ENCODE measurements at places on chromosomes 7 and 10.

DNA sequence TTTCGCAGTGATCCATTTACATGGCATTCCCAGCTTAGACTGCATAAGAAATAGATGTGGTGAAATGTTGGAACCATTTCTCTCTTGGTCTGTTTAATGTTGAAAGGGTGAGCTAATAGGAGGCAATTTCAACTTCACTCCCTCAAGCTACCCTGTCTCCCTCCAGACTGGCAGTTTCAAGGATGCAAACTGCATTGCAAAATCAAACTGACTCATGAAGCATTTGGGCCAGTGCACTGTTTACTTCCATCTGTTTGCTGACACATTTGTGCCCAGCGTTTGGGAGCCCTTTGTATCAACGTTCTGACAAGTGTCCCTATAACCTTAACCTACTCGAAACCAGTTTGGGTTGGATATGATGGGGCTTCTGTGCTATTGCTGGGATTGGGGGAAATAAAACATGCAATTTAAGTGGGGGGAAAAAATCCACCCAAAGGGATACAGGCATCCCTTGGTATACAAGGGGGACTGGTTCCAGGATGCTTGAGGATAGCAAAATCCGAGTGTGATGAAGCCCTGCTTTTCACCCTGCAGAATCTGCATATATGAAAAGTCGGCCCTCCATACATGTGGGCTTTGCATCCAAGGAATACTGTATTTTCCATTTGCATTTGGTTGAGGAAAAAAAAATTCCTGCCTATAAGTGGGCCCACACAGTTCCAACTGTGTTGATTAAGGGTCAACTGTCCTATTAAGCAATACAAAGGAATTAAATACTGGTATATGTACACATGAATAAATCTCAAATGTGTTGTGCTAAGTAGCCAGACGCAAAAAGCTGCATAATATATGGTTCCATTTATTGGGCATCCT is 15.6 kb downstream of the RHEB start:
- DNase-seq, result peak; percentile 73

DNA sequence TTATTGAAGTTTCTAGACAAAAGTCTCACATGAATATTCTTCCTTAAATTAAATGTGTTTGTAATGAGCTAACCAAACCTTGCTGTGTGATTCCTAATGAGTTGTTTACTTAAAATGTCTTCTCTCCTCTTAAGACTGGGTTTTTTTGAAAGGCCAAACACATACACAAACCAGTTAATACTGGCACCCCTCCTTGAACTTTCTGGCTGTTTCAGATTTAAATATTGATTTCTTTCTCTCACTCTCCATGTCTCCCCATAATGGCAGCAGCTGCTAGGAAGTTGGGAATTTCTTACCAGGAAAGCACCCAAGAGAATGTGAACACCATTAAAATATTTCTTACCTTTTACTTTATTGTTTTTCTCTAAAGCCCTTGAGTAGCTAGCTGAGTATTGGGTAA is 11.4 kb upstream of the PTN start:
- DNase-seq, result no peak

DNA sequence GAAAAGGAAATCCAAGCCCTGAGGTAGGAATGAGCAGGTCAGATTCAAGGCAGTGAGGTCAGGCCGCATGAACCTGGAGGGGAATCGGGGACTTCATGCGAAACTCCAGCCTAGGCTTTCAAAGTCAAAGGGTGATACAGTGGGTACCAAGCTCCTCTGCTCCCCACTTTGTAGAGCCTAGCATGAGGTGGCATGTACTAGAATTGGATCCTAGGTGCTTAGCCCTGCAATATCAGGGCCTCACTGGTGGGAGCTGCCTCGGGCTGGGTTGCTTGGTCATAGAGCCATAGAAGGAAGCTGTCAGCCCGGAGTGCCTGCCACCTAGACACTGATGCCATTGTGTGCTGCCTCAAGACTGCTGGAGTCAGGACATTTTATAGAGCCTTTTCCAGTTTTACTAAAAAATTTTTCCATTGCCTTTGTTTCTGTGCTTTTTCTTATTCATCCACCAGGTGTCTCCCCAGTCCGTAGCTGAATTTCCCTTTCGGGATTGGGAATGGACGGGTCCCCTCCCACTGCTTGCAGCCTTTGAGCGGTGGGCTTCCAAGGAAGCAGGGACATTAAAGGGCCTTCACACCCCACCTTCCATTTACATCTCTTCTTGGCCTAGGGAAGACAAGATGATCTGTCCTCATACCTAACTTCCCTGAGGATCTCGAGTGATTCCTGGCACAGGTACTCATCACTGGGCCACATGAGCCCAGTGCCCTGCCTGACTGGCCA is 5.5 kb upstream of the LZTS2 start:
- DNase-seq, result no peak

DNA sequence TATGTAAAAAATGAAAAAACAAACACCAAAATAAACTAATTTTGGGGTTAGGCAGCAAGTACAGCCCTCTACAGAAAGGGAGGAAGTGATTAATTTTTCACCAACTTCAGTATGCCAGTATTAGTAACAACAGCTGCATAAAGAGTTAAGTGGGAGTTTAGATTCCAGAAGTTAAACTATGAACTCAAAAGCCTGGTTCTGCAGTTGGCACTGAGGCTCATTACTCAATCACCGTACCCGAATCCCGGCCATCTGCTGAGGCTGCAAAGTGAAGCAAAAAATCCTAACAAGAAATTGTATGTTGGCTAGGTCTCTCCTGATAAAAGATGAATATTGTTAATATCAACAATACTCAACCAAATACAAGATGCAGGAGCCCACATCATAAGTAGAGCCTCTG is 4.0 kb downstream of the NUDT5 start:
- no peak for DNase-seq

DNA sequence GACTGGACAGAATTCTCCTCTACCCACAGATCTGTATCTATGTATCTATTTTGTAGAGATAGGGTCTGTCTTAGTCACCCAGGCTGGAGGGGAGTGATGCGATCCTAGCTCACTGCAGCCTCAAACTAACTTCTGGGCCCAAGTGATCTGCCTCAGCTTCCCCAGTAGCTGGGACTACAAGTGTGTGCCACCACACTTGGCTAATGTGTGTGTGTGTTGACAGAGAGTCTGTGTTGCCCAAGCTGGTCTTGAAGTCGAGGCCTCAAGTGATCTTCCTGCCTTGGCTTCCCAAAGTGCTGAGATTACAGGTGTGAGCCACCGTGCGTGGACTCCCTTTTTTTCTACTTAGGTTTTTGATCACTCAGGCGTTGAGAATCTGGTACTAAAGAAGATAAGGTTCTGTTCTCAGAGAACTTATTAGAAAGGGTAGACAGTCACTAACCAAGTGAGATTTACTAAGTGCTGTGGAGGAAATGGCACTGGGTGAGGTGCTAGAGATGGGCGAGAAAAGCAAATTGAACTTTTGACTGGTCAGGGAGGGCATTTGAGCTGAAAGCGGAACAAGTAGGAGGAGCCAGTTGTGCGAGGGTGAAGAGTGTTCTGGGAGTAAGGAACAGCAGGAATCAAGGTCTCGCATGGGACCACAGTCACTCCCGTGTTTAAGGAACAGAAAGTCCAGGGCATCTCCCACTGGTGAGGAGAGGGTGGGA is 18.0 kb downstream of the NDUFB2 start:
- DNase-seq, result no peak

GRCh38 chr7:43869006-43869866 is at the start of gene MRPS24:
Gene MRPS24 (minus strand): TSS chr7:43869517. CDS start chr7:43869495, 22 bp downstream.
- DNase-seq, result peak; percentile 96

- DNase-seq, result no peak
Observed at GRCh38 chr7:127941476-127942210, 89.6 kb downstream of the LRRC4 start.

DNA sequence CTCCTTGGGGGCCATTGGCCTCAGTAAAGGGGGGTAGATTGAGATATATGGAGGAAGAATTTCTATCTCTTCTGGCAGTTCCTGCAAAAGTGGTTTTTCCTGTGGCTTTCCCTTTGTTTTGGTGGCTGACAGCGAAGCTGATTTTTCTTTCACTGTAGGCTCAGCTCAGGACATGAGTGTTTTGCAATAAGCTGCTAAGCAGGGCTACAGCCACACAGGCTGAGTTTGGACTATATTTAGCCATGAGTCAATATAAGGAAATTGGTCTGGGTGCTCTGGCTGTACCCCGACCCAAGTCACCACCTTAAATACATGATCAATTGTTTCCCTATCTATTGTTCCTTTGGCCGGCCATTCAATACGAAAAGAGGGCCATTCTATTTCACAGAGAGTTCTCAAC is 212.7 kb upstream of the KCND2 start:
- no peak for DNase-seq

DNA sequence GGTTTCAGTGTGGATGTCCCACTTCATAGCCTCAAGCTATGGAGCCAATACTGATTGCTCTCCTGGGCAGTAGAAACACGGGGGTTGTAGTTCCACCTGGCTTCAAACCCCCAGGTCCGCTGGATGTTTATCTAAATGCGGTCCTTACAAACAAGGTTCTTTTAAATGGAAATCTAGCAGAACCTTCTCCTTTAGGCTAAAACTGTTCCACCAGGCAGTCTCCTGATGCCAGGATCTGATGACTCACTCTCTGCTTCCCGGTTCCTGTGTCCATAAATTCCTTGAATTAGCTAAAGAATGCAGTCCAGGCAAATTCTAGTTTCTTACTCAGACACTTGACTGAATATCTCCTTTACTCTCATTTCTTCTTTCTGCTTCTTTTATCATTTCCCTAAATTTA is 108.4 kb upstream of the FAM3C start:
- peak; percentile 28 for DNase-seq

GRCh38 chr7:47080816-47081215 is 501.1 kb downstream of the TNS3 start:
- DNase-seq, result no peak

GRCh38 chr7:147245274-147245673 is 1128.7 kb downstream of the CNTNAP2 start:
- DNase-seq, result no peak

DNA sequence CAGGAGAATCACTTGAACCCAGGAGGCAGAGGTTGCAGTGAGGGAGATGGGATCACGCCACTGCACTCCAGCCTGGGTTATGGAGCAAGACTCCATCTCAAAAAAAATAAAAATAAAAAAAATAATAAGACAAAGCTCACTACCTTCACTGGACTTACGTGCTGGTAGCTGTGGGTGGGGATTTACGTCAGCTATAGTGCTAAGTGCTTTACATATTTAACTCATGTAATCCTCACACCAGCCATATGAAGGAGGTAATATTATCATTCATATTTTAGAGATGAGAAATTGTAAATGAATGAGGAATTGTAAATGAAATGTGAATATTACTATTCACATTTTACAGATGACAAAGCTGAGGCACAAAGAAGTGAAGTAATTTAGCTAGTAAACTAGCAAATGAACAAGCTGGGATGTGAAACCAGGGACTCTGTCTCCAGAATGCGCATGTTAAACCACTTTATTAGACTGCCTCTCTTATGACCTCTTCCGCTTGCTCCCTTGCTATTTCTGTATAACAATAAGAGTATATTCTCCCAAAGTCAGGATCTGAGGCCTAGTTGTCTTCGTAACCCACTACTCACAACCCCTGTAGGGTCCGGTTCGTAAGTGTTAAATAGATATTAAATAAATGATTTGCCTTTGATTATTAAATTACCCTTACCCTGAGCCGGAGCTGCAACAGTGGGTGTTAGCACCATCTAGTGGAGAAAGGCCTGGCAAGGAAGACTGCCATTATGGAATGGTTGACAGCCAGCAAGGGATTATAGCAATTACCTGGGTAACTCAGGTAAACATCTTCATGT is 70.2 kb downstream of the HTR7 start:
- DNase-seq, result no peak

DNA sequence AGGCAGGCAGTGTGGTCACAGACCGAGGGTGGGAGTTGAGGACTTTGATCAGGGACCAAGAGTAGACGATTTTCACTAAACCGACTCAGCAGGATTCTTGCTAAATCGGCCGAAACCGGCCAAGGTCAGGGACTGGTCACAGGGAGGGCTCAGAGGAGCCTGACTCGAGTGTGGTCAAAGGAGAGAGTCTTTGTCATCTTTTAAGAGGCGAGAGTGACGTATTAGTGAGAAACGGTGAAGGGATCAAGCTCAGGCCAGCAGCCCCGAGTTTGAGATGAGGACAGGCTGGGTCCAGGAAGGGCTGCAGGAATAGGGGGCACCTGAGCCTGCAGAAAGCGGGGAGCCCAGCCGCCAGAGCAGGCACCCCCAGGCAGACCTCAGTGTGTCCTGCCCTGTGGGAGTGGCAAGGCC is 41.6 kb upstream of the FAM20C start:
- DNase-seq, result peak; percentile 66

DNA sequence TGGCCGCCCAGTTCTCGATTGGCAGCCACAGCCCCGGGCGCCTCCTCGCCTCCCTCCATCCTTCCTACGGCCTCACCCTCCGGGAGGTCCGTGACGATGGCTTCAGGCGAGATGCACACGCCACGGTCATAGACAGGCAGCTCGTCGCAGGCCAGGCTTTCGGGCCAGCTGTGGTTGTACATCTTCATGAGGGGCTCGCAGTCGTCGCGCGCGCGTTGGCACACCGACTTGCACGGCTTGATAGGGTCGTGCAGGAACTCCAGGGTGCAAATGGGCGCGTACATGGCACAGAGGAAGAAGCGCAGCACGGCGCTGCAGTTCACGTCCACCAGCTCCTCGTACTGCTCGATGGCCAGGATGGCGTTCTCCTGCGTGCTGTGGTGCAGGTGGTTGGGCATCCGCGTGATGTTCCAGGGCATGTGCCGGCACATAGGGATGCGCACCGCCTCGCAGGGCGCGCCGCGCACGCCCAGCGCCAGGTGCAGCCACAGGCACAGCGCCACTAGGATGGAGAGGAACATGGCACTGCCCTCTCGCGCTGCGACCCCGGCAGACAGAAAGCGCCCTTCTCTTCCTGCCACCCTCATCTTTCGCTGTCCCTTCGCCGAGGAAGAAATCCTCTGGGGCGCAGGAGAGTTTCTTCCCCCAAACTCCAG is 472 bp downstream of the SFRP4 start:
- DNase-seq, result peak; percentile 43

- no peak for DNase-seq
Observed at GRCh38 chr10:93379731-93380575, 102.2 kb downstream of the MYOF start.

- no peak for DNase-seq
Observed at GRCh38 chr10:61964949-61965702, 63.6 kb downstream of the ARID5B start.

DNA sequence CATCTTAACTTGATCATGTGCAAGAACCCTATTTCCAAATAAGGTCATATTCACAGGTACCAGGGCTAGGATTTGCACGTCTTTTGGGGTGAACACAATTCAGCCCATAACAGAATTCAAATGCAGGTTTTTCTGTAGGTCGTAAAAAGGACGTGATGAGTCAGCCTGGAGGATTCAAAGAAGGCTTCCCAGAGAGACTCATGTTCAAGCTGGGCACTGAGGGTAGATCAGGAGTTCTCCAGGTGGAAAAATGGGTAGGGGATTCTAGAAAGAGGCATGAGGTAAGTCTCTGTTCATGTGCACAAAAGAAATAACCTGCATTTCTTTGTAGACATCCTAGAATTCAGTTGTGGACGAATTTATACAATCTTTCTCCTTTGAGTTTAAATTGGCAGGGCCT is 160.4 kb downstream of the RPS24 start:
- DNase-seq, result no peak

GRCh38 chr7:2971914-2972834 is 71.5 kb downstream of the CARD11 start:
- DNase-seq, result no peak
